ENCODE measurements at places on chromosomes 11 and 22. TPM values are rescaled to one million over a fixed set of nuclear protein-coding genes. Genes with fewer than 3 reads are reported as not detected.
A peak's percentile ranks its signal among the peaks of the same experiment; 100 is the strongest.

Gene C11orf97
- total RNA-seq, result not detected

GRCh38 chr11:6203327-6203726 is 2.0 kb upstream of the C11orf42 start:
- no peak overlapping the region for H3K27ac ChIP-seq
- H3K36me3 ChIP-seq, result peaks cover 8% of the 10 kb centered on the region
- no peaks in the 10 kb centered on the region for H3K4me1 ChIP-seq
- H3K27me3 ChIP-seq, result no peaks in the 10 kb centered on the region

GRCh38 chr11:8363921-8364320 is 100.2 kb upstream of the LMO1 start:
- H3K36me3 ChIP-seq, result no peaks in the 10 kb centered on the region
- H3K27me3 ChIP-seq, result no peaks in the 10 kb centered on the region

- no peaks in the 10 kb centered on the region for H3K4me1 ChIP-seq
- no peaks in the 10 kb centered on the region for H3K27me3 ChIP-seq
- DNase-seq, result peak; percentile 12
- no peaks in the 10 kb centered on the region for H3K36me3 ChIP-seq
Observed at GRCh38 chr11:7904917-7905316, 26.2 kb downstream of the OR10A6 start.

DNA sequence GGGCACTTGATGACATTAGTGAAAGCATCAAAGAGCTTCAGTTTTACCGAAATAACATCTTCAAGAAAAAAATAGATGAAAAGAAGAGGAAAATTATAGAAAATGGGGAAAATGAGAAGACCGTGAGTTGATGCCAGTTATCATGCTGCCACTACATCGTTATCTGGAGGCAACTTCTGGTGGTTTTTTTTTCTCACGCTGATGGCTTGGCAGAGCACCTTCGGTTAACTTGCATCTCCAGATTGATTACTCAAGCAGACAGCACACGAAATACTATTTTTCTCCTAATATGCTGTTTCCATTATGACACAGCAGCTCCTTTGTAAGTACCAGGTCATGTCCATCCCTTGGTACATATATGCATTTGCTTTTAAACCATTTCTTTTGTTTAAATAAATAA is 10.6 kb downstream of the REXO2 start:
- peak; percentile 10 for DNase-seq
- no peak overlapping the region for H3K4me3 ChIP-seq
- H3K27ac ChIP-seq, result no peak overlapping the region
- no peaks in the 10 kb centered on the region for H3K27me3 ChIP-seq
- H3K4me1 ChIP-seq, result no peaks in the 10 kb centered on the region
